ENCODE measurements at places on chromosomes 7 and 10.

DNA sequence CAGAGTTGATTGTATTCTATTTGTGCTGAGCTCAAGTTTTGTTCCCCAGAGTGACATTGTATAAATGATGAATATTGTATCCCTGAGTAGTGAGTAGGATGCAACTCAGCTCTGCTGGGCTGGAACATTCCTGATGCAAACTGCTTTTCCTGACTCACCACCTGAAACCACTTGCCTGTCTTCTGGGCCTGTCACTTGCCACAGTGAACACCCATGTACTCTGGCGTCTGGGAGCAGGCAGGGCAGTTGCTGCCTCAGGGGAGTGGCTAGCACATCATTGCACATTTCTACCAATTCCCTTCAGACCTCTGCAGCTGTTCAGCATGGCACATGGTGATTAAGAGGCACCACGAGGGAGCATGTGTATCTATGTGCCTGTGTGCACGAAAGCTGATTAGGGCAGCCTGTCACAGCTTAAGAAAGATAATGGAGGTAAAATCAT is 157.3 kb downstream of the SND1 start:
- DNase-seq = no peak

DNA sequence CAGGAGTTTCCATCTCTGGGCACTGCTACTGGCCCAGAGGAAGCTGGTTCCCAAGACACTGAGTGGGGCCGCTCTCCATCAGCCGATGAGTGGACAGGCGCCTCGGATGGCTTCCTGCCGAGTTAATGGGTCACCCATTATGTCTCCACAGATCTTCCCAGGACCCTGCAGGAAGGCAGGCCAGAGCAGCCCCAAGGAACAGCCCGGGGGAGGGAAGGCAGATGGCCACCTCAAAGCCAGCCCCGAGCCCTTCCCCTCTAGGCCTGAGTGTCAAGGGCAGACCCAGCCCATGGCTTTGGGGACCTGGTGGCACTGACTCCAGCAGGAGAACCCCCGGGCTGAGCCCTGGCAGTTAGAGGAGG is 3.4 kb upstream of the LFNG start:
- DNase-seq = no peak

GRCh38 chr10:82796510-82796909 is 921.5 kb downstream of the NRG3 start:
- DNase-seq = no peak

- DNase-seq = no peak
Observed at GRCh38 chr7:94940241-94940640, 32.8 kb downstream of the PPP1R9A start.

- no peak for DNase-seq
Observed at GRCh38 chr10:80133206-80133605, 676 bp downstream of the PLAC9 start.
